Kidney glomerular epithelial cell (primary cell): ENCODE measurements at places on chromosomes 1 and 21.

- no peak for DNase-seq
These were observed 100.7 kb upstream of the TNFSF4 start for GRCh38 chr1:173307845-173308244.

DNA sequence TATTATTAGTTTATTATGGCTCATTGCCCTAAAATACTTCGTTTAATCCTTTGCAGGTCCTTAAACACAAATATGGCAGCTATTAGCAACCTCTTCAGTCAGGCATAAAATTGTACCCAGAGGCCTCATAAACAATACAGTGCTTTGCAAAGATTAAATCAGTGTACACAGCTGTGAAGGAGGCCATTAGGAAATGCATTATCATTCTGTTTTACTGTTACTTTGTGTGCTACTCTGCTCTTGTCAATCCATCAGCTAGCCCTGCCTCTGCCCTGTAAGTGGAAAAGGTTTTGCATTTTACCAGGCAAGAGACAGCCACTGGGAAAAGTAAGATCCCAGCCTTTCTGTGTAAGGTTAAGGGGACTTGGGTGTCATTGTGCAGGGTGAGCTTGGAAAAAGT is 415.7 kb upstream of the DAB1 start:
- no peak for DNase-seq

GRCh38 chr1:116411784-116412479 is 38.9 kb downstream of the ATP1A1 start:
- DNase-seq: peak; percentile 2

DNA sequence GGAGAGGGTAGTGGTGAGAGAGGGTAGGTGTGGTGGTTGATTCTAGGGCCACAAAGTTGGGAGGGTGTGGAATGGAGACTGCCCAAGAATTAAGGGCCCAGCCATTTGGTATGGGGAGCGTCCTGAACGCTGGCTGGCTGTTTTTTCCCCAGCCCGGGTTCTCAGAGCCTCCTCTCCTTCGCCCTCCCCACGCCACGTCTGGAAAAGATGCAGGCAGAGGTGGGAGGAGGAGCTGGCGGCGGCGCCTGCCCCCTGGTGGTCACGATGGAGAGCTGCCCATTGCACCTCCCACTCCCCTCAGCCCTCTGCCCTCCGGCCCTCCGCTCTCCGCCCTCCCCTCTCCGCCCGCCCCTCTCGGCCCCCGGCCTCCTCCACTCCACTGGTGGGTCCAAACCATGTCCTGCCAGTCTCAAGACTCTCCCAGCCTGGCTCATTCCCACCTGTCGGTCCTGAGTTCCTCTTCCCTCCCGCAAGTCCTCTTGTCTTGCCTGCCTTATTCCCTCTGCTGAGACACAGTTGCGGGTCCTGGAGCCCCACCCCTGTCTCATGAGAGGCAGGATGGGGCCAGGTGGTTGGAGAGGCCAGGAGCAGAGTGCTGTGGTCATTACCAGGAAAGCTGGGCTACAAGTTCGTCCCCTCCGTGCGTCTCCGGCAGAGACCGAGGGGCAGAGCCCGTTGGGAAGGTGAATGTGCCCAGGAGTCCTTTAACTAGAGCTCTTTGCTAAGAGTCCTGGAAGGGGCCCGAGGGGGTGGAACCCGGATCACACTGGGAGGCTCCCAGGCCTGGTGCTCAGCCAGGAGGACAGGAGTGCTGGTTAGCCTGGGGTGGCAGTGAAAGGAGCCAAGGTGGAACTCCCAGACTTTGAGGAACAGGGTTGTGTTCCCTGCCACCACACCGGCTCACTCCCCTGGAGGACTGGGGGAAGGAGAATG is 22.6 kb downstream of the ETNK2 start:
- DNase-seq: peak; percentile 28

GRCh38 chr1:171860696-171861095 is 19.4 kb downstream of the DNM3 start:
- DNase-seq: no peak

- DNase-seq: peak; percentile 77
These were observed 19.7 kb upstream of the CAPZB start for GRCh38 chr1:19504796-19505692.

GRCh38 chr1:60876952-60877351 is 205.4 kb upstream of the NFIA start:
- DNase-seq: no peak

DNA sequence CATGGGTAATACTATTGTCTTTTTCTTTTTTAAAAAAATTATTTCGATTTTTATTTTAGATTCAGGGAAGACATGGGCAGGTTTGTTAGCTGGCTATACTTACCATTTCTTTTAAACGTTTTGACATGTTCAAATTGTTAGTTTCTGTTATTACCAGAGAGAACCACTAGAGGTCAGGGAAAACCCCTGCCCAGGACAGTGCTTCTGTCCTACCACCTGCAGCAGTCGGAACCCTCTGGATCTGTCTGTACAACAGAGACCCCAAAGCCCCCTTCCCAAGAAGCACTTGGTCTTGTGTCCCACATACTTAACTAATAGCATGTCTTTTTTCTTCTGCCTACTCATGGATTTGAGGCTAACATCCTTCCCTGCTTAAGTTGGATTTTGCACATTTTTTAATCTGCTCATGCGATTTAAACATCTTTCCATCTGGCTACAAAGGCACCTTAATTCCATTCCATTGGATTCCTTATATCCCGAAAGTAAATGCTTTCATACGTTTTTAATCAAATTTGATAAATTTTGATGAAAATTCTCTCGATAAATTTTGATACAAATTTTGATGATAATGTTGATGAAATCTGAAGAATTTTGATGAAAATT is 10.0 kb upstream of the C1orf115 start:
- peak; percentile 2 for DNase-seq

- no peak for DNase-seq
These were observed 466.8 kb downstream of the KIF26B start for GRCh38 chr1:245621589-245621988.

- DNase-seq: no peak
These were observed 70.8 kb downstream of the ADARB1 start for GRCh38 chr21:45145146-45145545.

- no peak for DNase-seq
These were observed 128.6 kb downstream of the LHX4 start for GRCh38 chr1:180358649-180359048.

GRCh38 chr1:2134266-2134620 is 60.3 kb downstream of the FAAP20 start:
- DNase-seq: no peak

DNA sequence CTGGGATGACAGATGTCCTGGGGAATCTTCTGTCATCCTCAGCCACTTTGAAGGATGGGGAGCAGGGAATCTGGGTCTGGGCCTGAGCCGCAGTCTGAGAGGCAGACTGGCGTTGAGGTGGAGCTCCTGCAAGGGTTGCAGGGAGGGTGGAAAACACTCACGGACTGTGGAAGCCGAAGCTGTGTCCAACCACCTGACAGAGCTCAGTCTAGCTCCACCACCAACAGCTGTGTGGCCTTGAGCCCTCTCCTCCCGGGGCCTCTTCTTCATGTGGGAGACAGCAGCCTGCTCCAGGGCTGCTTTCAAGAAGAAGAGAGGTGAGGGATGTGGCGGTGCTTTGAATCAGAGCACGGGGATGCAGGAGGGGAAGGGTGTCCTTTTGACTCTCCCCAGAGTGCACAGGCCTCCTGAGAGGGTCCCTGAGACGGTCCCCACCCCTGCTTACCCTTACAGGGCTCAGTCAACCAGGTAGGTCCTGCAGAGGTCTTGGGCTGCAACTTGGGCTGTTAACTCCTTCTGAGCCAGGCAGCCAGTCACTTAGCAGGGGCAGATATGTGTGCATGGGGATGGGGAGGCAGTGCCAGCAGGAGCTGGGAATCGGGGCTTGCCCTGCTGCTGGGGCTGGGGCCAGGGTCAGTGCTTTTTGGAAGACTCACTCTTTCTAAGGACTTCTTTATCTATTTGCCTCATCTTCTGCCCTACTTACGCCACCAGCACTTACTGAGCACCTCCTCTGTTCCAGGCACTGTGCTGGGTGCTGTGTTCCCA is 216.3 kb downstream of the PTPRU start:
- DNase-seq: no peak

DNA sequence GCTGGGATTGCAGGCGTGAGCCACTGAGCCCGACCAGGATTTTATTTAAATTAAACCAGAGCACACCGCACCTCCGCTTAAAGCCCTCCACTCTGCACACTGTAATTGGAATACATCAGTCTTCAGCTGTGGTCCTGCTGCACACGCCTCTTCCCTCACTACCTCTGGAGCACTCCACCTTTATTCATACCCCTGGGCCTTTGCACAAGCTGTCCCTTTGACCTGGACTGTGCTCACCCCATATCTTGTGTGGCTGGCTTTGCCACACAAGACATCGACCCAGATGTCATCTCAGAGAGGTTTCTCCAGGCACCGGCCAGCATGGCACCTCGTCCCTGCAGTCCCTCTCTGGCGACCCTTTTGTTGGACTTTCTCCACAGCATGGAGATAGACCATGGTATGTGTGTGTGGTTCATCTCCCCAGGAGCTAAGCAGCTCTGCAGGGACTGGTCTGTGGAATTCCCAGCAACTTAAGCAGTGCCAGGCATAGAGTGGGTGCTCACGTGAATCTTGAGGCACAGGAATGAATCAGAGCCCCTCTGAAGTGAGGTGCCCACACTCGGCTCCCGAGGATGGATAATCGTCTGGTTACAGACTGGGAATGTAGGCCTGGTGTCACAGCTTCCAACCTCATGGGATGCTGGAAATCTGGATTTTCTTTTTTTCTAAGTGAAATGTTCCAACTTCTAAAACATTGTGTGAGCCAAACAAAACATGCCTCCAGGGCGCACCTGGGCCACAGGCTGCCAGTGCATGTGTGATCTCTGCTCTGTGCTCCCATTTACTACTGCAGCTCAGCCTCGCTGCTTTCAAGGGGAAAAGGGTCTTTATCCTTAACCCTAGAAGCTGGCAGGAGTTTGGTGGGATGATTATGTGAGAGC is 61.9 kb downstream of the EVA1C start:
- DNase-seq: no peak

- peak; percentile 17 for DNase-seq
These were observed 141.1 kb upstream of the RUNX1 start for GRCh38 chr21:35190201-35190701.

GRCh38 chr1:95209291-95209690 is 24.7 kb upstream of the RWDD3 start:
- DNase-seq: no peak

DNA sequence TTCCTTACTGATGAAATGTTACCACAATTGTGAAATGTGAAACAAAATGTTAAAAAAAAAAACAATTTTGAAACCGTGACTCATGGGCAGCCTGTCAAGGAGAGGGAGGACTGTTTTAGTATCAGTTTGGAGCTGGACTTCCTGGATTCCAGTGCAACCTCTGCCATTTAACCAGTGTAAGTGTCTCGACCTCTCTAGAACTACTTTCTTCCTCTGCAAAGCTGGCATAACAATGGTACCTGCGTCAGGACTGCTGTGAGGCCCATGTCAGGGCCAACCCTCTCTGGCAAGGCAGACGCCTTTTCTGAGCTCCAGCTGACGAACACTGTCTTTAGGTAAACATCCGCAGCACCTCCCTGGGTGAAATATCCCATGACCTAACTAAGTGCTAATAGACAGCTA is 20.9 kb downstream of the URB1 start:
- DNase-seq: peak; percentile 52
